ENCODE measurements at places on chromosomes 12 and 14.

DNA sequence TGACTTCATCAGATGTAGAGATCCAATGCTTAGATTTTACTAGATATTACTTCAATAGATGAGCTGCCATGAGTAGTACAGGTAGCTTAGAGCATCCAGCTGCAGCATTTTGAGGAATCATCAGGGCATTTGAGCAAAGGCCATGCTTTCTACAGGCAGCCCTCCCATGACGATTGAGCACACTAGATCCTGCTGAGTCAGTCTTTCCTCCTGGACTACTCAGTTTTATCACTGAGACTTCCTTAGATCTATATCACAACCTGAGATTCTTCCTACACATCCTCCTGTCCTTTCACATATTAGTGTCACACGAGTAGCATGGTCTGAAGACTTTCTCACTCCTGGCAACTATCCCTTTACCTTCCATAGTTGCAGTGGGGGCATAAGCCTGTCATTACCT lies 1401.8 kb downstream of the FSCB start:
- DNase-seq: no peak

- DNase-seq: no peak
Measured at GRCh38 chr12:88985631-88986030, 366.7 kb downstream of the DUSP6 start.

GRCh38 chr12:132396657-132397056 lies 67.3 kb upstream of the GALNT9 start:
- DNase-seq: no peak

DNA sequence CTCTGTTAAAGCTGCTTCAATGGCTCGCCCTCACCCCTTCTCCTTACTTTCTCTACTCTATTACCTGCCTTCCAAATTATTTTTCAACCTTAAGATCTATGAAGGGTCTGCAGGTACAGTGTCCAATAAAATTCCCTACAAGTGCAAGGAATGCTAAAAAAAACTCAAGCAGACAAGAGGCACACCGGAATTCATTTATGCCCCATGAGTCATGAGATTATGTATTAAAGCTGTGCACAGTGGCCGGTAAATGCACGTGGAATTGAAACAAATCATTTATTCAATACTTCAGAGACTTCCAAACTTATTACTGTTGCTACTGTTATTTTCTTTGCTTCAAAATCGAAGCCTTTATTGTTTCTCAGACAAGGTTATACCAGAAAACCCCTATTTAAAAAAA lies 68.4 kb downstream of the ST8SIA1 start:
- no peak for DNase-seq

DNA sequence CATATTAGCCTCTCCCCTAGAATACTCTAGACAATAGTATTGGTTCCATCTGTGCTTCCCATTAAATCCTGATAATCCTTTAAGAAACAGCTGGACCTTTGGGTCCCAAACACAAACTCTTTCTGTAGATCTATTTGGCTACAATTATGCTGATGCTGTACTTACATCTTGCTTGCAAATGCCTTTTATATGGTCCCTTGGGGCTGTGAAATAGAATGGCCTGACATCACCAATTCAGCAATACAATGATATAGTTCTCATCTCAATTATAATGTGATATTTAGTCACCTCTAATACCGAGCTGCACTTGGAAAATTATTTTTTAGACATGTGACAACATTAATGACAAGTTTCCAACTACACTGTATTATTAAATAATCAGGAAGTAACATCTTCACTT lies 261.5 kb downstream of the SOX5 start:
- DNase-seq: no peak

DNA sequence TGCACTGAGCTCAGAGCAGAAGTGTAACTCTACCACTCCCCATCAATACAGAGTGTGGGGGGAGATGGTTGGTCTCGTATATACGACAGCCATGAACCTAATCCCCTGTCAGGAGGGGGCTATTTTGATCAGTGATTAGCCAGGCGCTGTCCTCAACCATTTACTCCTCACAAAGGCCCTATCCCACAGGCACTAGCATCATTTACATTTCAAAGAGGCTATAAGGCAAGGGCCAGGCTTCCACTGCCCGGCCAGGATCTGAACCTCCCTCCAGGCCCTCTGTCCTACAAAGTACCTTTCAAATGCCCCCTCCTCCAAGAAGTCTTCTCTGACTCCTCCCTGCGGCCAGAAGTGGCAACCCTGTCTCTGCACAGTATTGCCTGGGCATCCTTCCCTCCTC lies 74.7 kb downstream of the ITPK1 start:
- no peak for DNase-seq

GRCh38 chr14:53764846-53765245 lies 191.8 kb downstream of the BMP4 start:
- no peak for DNase-seq

DNA sequence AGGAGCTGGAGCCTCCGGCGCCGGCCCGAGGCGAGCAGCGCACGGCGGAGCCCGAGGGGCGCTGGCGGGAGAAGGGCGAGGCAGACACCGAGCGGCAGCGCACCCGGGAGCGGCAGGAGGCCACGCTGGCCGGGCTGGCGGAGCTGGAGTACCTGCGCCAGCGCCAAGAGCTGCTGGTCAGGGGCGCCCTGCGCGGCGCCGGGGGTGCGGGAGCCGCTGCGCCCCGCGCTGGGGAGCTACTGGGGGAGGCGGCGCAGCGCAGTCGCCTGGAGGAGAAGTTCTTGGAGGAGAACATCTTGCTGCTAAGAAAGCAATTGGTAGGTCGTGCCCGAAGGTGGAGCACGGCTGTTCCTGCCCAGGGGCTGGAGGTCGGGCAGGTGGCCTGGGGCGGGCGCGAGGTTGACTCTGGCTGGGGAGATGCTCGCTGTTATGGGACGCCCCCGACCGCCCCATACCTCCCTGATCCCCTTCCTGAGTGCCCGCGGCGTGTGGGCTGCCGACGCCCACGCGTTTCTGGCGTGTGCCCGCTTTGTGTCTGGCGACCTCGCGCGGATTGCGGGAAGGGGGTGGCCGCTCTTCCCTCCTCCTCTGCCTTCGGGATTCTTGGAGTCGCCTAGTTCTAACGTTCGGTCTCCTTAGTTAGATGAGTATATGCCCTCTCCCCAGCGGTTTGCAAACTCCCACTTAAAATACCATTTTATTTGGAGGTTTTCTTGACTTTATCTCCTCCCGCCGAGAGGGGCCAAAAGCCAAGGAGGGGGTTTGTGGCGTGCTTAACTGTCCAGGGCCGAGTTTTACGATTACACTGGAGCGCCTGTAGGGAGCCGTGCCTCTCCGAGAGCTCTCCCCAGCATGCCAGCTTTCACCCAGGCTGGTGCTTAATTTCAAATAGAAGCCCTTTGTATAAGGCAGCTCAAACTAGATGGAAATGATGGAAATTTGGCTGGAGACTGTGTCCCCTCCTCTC lies 752 bp downstream of the DACT1 start:
- DNase-seq: no peak
